OCI-LY7 (cell line): ENCODE measurements at places on chromosomes 4 and X.
A peak's percentile ranks its signal among the peaks of the same experiment; 100 is the strongest.

DNA sequence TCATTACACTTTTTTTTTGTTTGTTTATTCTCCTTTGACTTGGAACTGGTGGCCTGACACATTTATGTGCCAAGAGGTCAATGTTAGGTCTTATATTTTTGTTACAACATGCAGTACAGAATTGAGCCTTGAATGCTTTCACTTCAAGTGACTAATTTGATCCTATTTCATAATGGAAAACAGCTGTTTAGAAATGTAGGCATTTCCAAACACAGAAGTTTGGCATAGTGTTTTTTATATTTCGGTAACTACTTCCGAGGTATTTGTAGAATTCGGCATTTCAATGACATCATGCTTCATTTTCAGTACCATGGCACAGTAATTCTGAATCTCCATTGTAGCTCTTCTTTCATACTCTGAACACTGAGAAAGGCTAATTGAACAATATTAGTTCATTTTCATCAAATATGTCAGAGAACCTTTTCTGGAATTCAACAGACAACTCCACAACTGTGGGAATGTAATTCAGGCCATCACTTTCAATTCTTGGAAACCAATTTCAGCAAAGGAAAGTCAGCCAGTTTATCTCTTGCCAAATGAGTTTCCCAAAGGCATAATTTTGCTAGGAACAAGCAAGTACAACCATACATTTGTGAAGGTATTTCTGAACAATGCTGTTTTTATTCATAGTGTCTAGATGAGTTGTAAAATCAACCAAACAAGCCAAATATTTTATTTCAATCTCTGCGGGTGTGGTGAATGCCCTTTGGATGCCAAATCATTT lies 11.4 kb downstream of the FAM120C start:
- DNase-seq = no peak

GRCh38 chr4:170071196-170071595 lies 18.6 kb downstream of the AADAT start:
- no peak for DNase-seq

DNA sequence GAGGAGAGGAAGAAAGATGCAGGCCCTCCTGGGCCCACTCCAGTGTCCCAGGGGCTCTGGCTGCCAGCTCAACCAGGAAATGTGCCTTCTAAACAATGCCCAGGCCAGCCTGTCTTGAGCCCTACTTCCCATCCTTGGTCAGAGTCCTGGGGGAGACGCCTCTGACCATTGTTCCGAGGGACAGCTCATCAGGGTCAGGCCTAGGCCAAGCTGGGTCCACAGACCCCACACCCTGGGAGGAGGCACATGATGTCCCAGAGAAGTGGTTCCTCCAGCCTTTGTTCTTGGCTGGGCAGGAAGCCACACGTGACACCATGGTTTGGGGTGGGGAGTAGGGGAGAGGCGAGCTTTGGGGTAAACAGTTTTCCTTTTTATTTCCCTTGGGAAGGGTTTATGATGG lies 102.5 kb downstream of the EFNB1 start:
- DNase-seq = no peak

DNA sequence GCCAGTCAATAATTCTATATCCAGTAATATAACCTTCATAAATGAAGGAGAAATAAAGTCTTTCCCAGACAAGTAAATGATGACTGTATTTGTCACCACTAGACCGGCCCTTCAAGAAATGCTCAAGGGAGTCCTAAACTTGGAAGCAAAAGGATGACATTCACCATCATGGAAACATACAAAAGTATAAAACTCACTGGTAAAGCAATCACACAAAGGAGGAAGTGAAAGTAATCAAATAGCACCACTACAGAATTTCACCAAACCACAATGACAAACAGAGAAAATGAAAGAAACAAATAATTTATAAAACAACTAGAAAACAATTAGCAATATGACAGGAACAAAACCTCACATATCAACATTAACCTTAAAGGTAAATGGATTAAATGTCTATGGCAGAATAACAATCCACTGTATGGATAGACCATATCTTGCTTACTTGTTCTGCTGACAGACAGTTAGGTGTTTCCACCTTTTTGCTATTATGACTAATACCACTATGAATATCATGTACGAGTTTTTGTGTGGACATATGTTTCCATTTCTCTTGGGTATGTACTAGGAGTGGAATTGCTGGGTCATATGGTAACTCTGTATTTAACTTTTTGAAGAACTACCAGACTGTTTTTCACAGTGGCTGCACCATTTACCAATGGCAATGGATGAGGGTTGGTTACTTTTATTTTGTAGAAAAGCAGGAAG lies 44.9 kb downstream of the NAT8L start:
- peak; percentile 16 for DNase-seq

GRCh38 chr4:94525993-94526728 lies 74.4 kb downstream of the PDLIM5 start:
- DNase-seq = no peak

- peak; percentile 79 for DNase-seq
These were observed 158.0 kb downstream of the SH2D1A start for GRCh38 chrX:124504111-124504983.

- DNase-seq = no peak
These were observed 205.5 kb upstream of the NUDT6 start for GRCh38 chr4:123127875-123128274.

GRCh38 chrX:134171661-134172587 lies 65.1 kb upstream of the CCDC160 start:
- no peak for DNase-seq

- no peak for DNase-seq
These were observed 41.5 kb downstream of the DCTD start for GRCh38 chr4:182875453-182876405.

- no peak for DNase-seq
These were observed 4.3 kb upstream of the SLC26A1 start for GRCh38 chr4:997375-998071.

DNA sequence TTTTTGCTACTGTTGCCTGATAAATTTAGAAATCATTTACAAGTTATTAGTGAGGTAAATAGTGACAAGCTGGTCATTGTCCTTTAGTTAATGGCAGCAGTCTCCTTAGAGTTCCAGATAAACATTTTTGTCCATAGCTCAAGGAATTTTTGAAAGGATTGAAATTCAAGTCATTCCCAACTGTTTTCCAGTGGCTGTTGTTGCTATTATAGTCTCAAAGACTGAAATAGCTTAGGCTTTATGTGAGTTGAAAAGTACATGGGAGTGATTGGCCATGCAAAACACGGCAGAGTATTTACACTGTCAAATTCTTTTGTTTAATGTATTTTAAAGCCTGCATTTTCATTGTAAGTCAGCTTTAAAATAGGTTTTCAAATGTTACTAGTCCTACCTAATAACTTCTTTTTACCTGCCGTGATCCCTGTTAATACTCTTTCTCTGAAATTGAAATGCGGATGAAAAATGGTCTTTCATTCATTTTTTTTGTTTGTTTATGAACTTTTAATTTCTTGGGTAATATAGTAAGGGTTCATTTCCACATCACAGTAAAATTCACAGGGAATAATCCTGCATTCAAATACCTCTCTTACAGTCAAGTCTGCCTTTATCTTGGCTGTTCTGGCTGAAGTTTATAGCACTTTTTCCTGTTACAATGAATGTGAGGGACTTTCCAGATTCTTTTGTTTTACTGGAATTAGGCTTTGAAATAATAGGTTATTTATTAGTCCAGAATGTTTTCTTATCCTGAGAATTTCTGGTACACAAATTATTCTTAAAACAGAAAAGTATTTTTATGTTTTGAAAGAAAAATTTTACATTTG lies 85.1 kb downstream of the PDLIM5 start:
- no peak for DNase-seq

DNA sequence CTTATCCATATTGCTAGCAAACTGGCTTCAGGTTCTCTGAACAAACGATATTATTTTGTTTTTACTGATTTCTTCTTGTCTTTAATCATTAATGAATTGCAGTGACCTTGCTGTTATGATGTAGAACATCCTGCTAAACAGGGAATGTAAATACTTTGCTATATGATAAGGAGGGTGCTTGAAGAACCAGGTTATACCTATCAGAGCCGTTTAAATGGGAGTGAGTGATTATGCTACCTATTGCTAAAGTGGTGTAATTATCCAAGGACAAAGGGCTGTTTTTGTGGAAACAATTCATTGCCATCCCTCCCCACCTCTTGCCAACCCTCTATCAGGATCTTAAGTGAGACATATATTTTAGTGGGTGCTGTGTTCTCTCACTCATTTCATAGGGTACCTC lies 788.9 kb downstream of the RPA4 start:
- DNase-seq = no peak

GRCh38 chr4:13527981-13528820 lies 16.1 kb downstream of the NKX3-2 start:
- DNase-seq = peak; percentile 66

DNA sequence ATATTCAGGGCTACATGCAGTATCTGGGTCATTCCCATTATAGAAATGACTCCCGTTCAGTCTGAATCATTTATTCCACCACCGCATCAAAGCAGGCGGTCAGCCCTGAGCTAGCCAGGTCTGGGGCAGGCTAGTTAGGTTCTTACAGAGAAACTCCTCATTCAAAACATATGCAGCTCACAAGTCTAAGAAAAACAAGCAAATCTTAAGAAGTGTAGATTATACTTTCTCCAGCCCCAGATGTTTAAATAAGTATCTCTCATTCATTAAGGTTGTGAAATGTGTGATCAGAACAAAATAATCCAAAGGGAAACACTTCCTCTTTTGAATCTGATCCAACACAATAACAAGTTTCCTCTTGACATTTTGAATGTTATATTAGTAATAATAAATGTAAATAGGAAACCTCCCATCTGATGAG lies 441.9 kb downstream of the INPP4B start:
- no peak for DNase-seq

DNA sequence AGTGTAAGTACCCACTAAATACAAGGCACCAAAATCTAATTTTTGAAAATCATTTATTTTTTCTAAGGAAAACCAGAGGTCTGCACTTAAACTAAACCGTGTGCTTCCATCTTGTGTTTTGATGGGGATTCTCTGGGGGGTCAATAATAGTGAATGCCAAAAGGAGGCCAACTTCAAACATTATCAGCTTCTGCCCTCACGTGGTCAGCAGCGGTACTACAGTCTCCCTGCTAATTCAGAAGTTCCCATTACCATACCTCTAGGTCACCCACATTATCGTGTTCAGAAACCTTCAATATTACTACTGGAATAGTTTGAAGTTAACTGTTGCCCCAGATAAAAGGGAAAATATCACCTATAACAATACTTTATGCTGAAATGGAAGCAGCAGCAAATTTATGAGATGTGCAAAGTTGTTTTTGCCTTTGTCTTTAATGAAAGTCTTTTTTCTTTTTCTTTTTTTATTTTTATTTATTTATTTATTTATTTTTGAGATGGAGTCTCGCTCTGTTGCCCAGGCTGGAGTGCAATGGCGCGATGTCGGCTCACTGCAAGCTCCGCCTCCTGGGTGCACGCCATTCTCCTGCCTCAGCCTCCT lies 17.3 kb downstream of the CTPS2 start:
- DNase-seq = peak; percentile 54

GRCh38 chrX:153598541-153599191 lies at the start of gene CCNQ:
Gene CCNQ, minus strand, starts transcription at chrX:153599139. Its CDS starts 66 bp downstream, at chrX:153599073.
- peak; percentile 40 for DNase-seq

- DNase-seq = peak; percentile 49
These were observed 9.4 kb downstream of the MGST2 start for GRCh38 chr4:139674875-139675550.

DNA sequence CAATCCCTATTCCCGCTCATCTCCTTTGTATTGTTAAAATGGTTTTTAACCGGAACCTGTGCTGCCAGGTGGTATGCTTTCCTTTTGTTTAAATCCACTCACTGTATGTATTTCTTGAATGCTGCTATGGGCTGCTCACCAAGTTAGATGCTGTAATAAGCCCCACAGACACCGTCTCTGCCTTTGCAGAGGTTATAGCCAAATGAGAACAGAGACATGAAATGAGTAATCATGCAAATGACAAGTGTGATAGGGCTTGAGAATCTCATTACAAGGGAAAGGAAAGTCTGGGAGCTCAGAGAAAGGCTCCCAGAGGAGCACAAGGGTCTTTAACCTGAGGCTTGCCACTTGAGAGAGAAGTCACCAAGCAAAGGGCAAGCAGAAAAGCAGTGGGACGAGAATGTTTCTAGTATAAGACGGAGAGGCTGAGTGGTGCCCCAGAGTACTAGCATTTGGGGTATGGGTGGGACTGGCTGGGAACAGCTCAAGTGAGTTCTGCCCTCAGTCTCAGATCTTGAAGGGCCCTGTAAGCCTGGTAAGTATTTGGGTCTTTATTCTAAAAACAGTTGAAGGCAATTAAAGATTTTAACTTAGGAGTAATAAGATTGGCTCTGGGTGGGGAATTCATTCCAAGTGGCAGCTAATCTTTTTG lies 110.8 kb upstream of the H2AZ1 start:
- DNase-seq = no peak

GRCh38 chrX:112545051-112545450 lies 134.7 kb downstream of the LHFPL1 start:
- no peak for DNase-seq
